Activated naive CD4-positive, alpha-beta T cell (primary cell): ENCODE measurements at places on chromosomes 11 and 22.

- DNase-seq = no peak
Observed at GRCh38 chr11:32643526-32643925, 59.9 kb downstream of the EIF3M start.

- no peak for DNase-seq
Observed at GRCh38 chr11:95230810-95231126, 234 bp downstream of the SESN3 start.

DNA sequence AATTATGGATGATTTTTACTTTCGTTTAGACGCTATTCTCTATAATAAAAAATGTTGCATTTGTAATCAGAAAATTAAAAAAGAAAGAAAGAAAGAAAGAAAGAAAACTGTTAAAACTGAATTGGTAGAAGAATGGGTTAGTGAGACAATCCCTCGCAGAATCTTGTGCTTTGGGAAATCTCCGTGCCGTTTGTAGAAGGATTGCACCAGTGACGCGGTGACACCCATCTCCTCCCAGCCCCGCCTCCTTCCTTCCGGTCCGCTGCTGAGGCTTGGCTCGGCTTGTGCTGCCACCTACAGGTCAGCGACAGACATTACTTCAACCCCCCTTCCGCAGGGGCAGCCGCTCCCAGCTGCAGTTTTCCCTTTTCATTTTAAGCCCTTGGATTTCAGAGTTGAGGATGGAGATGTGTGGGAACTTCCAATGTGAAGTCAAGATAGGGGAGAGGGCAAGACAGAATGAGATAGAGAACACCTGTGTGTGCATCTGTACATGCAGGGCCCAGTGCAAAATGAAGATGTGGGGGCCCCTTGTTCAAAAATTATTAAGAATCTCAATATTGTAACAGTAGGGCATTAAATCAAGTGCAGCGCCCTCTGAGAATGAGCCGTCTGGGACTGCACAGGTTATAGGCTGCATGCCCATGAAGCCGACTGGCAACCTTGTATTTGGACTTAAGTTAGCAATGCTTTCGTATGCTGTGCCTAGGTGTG is 41.1 kb downstream of the TST start:
- peak; percentile 71 for DNase-seq

GRCh38 chr11:37881741-37882140 is 1283.7 kb upstream of the RAG2 start:
- DNase-seq = no peak

DNA sequence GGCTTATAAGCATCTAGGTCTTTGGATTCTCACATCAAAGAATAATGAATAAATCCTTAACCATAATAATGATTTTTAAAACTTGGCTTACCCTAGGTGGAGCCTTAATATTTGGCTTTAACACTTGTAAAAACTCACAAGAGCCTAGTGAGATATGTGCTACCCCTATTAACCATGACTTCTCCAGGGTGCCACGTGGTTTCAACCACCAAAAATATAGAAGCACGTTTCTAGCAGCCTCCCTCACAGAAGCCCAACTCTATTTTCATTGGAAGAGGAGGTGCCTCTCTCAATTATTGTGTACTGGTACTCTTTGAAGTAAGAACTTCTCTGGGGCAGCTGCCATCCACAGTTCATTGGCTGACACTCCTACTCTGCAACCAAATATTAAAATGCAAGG is 46.5 kb upstream of the GDPD4 start:
- DNase-seq = no peak

- no peak for DNase-seq
Observed at GRCh38 chr22:30304495-30305244, 15.4 kb upstream of the CASTOR1 start.

DNA sequence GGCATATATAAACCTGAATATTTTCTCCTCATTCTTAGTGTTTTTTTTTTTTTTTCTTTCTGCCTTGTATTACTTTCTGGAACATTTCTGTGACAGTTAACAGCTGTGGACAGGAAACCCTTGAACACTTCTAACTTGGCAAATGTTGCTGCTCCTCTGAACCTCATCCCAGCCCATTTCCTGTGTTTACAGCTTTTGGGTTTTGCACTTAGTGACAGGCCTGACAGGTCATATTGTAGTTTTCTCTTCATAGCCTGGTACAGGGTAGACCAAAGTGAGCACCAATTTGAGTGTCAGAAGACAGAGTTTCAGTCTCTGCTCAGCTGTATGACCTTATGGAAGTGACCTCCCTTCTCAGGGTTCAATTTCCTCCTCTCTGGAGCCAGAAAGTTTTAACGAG is 91.6 kb downstream of the STIM1 start:
- peak; percentile 5 for DNase-seq

GRCh38 chr22:36461665-36462649 is 19.5 kb downstream of the TXN2 start:
- no peak for DNase-seq

- DNase-seq = no peak
Observed at GRCh38 chr11:78315724-78316123, 101.9 kb downstream of the GAB2 start.

DNA sequence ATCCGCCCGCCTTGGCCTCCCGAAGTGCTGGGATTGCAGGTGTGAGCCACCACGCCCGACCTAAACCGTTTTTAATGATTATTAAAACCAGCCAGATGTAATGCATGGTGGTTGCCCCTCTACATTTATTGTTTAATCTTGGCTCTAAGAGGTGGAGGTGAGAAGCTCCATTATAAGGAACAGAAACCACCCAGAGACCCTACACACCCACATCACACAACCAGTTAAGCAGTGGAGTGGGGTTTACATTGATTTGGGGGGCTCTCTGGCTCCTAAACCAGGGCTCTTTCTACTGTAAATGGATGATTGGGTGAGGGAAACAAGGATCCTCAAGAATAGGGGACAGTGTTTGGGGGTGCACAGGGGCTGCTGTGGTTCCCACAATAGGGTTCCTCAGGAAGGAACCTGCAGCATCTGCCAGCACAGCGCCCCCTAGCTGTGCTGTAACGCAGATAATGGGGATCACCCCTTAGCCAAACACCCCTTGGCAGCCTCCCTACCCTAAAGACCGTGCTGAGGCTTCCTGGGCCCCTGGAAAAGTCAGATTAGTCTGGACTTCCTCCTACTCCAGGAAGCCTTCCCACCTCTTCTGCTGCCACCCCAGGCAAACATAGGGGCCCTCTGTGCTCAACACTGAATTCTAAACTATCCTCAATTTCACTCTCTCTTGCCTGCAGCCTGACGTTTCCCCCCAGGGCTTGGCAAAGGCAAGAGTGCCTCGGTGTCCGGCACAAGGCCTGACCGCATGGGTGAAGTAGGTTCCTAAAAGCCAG is 2.4 kb downstream of the MPST start:
- DNase-seq = peak; percentile 21

DNA sequence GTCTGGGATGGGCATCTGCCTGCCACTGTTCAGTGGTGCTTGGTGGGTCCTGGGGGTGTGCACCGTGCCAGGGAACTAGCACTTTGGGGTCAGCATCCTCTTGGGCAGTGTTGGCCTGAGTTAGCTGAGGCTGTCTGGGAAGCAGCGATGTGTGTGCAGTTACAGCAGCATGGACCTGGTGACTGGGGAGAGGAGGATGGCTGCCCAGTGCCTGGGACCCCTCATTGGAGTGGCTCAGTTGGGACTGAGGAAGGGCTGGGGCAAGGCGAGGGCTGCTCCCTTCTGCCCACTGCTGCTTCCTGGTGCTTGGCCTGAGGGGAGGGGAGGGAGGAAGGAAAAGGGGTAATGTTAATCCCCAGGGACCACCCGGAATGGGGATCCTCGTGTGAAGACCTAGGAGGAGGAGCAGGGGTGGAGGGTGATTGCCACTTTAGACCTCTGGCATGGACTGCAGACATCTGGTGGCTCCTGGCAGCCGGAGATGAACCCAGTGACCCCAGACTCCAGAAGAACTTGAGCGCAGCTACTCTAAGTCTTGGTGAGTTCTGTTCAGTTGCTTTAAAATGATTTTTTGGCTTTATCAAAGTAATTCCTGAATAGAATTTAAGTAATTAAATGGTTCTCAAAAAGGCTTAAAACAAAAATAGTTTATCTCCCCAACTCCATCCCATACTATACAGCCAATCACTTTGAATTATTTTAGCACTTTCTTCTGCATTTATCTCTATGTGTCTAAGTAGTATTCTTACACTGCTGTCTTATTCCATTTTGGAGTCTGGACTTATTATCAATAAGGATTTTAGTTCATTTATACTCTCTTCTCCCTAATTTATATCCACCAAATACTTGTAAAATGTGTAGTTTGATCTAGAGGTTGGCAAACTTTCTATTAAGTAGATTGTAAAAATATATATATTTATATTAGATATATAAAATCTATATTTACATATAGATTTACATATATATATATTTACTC is 15.4 kb upstream of the TMEM191C start:
- no peak for DNase-seq

DNA sequence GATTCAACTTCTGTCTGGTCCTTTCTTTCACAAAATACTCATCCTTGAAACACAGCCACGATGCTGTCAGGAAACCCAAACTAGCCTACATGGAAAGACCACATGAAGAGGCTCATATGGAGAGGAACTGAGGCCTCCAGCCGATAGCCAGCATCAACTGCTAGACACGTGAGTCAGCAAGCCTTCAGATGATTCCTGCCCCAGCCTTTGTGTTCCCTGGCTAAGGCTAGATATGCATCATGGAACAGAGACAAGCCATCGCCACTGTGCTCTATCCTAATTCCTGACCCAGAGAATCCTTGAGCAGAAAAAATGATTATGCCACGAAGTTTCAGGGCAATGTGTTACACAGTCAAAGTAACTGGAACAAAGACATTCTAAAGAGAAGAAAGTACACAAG is 75.5 kb downstream of the ENTHD1 start:
- no peak for DNase-seq

DNA sequence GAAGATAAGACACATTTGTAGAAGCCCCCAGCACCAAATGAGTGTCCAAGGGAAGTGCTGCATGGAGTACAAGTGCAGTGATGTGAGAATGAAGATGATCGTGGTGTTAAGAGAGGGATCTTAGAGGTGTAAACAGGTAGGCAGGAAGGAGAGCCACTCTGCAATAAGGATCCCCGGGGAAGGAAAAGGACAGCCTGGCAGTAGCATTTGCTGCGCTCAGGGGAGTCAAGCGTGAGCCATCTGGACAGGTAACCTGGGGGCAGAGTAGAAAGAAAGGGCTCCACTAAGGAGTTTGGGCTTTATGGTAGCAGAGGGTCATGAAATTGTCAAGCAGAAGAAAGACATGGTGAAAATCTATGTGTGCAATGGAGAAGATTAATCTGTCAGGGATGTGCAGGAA is 587.2 kb downstream of the BUD13 start:
- no peak for DNase-seq

- DNase-seq = no peak
Observed at GRCh38 chr11:115894176-115894575, 390.0 kb upstream of the CADM1 start.

DNA sequence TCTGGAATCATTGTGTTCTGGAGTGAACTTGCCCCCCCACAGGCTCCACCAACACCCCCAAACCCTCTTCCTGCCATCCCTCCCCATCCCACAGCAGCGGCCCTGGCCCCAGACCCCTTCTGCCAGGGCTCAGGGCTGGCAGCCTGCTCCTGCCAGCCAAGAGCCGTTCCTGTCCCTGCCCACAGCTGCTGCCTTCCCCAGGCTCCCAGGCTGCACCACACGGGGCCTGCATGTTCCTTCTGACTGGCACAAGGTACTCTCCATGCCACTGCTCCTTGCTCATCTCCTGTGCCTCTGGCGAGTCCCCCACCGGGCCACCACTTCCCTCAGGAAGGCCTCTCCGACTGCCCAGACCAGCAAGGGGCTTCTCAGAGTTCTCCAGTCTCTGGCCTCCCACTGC is 4.9 kb downstream of the GP1BB start:
- no peak for DNase-seq

DNA sequence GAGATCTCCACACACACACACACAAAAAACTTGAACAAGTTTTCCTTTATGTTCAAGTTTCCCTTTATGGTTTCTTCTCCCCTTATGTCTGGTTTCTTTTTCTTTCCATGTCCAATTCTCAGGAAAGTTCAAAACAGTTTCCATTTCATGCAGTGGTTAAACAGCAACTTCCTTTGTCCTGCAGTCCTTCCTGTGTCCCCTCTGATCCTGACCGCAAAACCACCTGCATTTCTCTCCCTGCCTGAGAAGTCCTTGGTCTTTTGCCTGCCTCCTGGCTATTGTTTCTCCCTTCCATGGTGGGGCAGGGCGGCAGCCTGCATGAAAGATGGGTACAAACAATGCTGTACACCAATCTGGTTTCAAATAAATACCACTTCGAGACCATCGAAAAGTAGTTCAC is 58.3 kb upstream of the SORL1 start:
- DNase-seq = no peak

GRCh38 chr11:94800414-94800813 is 32.3 kb downstream of the AMOTL1 start:
- DNase-seq = no peak

DNA sequence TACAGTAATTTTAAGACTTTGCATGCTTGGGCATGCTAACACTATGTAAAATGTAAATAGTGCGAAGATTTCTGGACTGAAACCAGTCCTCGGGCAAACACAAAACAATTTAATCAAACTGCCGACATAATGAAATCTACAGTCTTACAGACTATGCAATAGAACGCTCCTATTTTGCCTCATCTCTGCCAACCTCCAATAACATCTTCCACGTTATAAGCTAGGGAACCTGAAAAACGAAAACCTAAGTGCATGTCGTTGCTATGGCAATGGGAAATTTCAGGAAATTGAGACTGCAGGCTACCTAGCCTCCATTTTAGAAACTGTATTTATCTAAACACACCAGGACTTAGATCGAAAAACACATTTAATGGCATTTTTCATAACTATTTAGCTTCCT is 1.1 kb downstream of the CSTF3 start:
- no peak for DNase-seq

- DNase-seq = no peak
Observed at GRCh38 chr11:122723576-122723975, 68.1 kb downstream of the UBASH3B start.

DNA sequence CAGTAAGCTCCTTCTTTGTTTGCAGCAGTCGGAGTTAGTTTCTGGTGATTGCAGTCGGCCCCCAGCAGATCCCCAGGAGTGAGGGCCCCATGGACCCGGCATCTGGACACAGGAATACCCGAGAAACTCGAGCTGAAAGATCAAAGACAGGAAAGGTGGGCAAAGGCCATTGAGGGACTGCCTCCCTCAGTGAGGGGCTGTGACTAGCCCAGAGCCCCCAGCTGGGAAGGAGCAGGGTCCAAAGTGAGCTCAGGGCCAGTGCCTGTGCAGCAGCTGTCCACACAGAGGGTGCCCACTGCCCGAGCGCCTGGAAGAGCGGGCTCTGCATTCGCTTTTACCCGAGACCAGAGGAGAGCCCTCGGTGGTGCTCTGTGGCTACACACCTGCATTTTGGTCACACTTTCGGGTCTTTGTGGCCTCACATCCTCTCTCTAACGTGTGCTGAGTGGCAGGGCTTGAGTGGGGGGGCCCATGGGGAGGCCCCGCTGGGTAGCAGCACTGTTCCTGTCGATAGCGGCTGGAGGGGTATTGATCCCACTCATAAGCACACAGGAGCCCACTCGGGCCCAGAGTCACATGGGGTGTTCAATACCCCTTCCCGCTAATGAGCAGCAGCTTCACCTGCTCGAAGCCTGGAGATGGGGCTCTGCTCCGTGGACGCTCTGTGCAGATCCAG is 532.9 kb downstream of the TBC1D22A start:
- no peak for DNase-seq

- DNase-seq = no peak
Observed at GRCh38 chr22:19085233-19085718, 36.9 kb downstream of the DGCR2 start.

GRCh38 chr11:30741039-30741550 is 154.9 kb upstream of the MPPED2 start:
- no peak for DNase-seq
